ENCODE measurements at places on chromosomes 1 and 21. TPM values are rescaled to one million over a fixed set of nuclear protein-coding genes. Genes with fewer than 3 reads are reported as not detected.

The CDC7 gene
- total RNA-seq: 15.7 TPM

The TNFRSF8 gene
- total RNA-seq: 0.61 TPM

The ANKRD45 gene
- total RNA-seq: 0.60 TPM

The KCNC4 gene
- 8.9 TPM for total RNA-seq

The ATF3 gene
- 9.1 TPM for total RNA-seq

The LPAR3 gene
- total RNA-seq: 5.4 TPM

The ZNF697 gene
- total RNA-seq: 4.9 TPM

- no peak overlapping the region for H3K4me3 ChIP-seq
- DNase-seq: peak; percentile 28
- no peak overlapping the region for H3K27ac ChIP-seq
- H3K4me1 ChIP-seq: no peaks in the 10 kb centered on the region
- H3K27me3 ChIP-seq: no peaks in the 10 kb centered on the region
Measured at GRCh38 chr1:53461323-53462044, 2.3 kb downstream of the DMRTB1 start.

GRCh38 chr1:193806079-193807048, 620.0 kb upstream of the B3GALT2 start:
- no peak overlapping the region for H3K4me3 ChIP-seq
- H3K4me1 ChIP-seq: no peaks in the 10 kb centered on the region
- H3K27ac ChIP-seq: no peak overlapping the region
- no peaks in the 10 kb centered on the region for H3K36me3 ChIP-seq

GRCh38 chr21:35414507-35415139, 365.5 kb upstream of the RUNX1 start:
- no peak overlapping the region for H3K4me3 ChIP-seq
- no peaks in the 10 kb centered on the region for H3K4me1 ChIP-seq
- no peaks in the 10 kb centered on the region for H3K36me3 ChIP-seq
- H3K27me3 ChIP-seq: no peaks in the 10 kb centered on the region

DNA sequence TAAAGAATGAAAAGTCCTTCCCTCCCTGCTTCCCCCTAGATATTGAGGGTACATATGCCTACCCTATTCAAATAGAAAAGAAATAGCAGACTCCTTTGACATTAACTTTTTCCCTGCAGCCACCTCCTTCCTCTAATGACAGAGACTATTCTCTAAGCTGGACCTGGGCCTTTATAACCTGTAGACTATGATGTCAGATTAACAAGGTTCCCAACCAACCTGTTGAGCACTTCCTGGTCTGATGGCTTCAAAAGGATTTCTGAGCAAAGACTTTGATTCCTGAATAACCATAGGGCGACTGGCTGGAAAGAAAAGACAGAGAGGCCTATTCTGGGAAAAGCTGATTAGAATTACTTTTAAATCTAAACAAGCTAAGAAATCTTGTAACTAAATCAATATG, 18.4 kb upstream of the C1orf216 start:
- no peak overlapping the region for H3K27ac ChIP-seq
- H3K36me3 ChIP-seq: no peaks in the 10 kb centered on the region
- no peak for DNase-seq
- H3K4me1 ChIP-seq: no peaks in the 10 kb centered on the region

DNA sequence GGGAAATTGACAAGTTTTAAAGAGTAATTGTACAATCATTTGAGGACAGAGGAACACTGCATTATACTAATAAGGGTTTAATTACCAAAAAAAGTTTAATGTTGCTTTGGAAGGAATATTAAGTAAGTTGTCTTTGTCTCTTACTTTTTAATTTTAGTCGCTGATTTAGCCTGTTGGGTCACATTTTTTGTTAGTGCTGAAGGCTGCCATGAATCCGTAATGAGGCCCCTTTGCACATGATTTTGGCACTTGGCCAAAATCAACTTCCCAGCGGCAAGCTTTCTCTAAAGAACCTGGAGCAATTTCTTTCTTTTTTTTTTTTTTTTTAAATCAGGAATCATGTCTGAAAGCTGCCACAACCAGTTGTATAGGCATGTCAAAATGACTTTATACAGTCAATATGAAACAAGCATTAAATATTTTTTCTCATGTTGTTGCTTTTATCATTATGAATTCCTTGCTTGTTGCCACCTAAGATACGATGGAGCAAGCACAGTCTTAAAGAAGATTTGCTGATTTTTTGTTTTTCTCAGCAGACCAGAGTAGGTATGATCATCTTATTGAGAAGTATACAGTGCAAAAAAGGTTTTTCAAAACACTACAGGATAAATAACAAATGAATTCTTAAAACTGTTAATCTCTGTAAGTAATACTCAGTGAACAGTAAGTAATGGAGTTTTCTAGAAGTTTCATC, 690.4 kb downstream of the USP25 start:
- H3K4me3 ChIP-seq: peak overlapping the region; percentile 24
- peak overlapping the region; percentile 47 for H3K27ac ChIP-seq
- no peaks in the 10 kb centered on the region for H3K27me3 ChIP-seq
- DNase-seq: peak; percentile 63

Measured in adrenal gland (tissue), 19 donors.